NCI-H82 (cell line): ENCODE measurements at places on chromosomes 2 and 18.

DNA sequence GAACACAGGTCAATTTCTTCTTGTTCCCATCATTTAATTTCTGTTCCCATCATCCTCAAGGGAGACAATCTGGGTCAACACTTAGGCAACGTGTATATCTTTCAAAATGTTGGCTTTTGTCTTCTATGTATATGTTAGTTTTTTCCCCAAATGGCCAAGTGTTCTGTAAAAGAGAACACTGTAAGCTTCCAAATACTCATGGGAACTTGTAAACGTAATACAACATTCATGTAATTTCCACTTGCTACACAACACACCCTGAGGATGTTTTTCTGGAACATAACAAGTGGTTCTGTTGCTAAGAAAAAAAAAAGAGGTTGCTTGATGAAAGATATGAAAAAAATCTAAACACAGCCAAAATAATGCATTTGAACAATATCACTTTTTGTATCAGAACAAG lies 149.1 kb downstream of the ATAD2B start:
- DNase-seq: no peak

DNA sequence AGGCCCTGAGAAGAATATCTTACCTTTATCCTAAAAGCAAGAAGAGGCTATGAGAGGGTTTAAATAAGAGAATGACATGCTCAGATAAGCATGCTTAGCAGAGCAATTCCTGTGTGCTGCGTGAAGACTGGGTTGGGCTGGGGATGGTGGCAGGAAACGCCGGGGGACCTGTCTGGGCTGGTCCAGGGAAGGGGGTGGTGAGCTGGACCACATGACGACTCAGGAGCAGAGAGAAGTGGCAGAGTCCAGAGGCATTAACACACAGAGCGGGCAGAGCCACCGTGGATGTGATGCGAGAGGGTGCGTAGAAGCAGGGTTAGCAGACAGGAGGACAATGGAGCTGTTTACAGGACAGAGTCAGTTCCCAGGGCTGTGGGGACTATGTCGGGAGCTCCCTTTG lies 84.5 kb downstream of the ZBTB7C start:
- DNase-seq: no peak

DNA sequence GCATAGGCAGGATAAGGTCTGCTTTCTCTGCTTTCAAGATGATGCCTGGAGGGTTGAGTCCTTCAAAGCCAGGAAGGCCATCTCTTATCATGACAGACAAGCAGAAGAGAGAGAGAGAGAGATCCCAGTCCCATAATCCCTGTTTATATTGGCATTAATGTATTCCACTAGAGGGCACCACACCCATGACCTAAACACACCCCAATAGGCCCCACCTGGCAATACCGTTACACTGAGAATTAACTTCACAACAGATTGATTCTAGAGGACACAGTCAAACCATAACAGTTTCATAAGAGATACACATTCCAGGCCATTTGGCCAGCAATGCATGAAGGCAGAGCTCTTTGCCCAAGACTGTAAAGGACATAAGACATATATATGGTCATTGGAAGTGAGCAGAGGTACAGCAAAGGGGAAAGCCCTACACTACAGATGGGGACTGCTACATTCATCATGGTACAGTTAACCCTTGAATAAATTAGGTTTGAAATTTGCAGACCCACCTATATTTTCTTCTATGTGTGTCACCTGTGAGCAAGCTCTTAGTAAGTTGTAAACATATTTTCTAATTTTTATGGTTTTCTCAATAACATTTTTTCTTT lies 1516.1 kb downstream of the RPIA start:
- peak; percentile 47 for DNase-seq

DNA sequence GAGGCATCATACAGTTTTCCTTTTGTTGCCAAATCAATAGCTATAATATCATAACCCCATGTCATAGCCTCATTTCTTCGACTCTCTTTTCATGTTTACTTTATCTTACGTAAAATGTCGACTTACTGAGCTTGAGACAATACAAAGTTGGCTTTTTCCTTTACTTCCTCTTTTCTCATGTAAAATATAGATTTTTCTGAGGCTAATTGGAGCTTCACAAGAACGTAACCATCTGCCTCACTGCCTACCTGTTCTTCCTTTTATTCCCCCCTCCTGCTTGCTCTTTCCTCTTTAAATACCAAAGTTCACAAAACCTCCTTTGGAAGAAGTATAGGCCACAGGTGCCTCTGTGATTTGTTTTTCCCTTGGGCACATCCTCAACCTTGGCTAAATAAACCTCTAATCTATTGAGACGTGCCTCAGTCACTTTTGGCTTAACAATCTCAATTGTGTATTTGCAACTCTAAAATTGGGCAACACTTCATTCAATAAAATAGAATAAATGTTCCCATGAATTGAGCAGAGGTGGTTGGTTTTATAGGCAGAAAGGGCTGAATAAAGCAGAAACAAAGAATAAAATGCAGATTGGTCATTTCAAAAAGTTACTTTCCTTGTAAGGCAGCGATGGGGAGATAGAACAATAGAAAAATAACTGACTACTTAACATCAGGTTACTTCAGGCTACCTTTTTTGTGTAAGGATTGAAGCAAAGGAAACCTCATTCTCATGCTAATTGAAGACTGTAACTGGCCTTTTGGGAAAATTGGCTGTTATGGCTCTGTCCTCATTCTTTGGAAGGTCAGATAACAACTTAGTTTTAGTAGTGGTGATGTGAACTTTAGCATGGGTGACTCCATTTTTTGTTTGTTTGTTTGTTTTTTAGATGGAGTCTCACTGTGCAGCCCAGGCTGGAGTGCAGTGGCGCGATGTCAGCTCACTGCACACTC lies 21.3 kb downstream of the COMMD1 start:
- no peak for DNase-seq

DNA sequence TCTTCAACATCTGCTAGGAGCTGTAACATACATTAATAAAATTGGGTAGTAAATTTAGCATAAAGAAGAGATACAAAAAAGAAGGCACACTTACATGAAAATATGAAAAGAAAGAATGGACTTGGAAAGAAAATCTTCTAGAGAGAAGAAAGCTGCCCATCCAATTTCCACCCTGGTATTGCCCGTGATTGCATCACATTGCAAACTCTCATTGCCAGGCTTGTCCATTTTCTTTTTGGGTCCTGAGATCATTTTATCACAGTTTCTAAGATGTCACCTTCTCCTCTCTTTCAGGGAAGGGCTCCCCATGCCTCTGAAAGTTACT lies 321.5 kb downstream of the RND3 start:
- no peak for DNase-seq

GRCh38 chr2:216533609-216534008 lies 35.0 kb downstream of the RPL37A start:
- no peak for DNase-seq

GRCh38 chr18:9707381-9708056 lies 582 bp upstream of the RAB31 start:
- DNase-seq: no peak

DNA sequence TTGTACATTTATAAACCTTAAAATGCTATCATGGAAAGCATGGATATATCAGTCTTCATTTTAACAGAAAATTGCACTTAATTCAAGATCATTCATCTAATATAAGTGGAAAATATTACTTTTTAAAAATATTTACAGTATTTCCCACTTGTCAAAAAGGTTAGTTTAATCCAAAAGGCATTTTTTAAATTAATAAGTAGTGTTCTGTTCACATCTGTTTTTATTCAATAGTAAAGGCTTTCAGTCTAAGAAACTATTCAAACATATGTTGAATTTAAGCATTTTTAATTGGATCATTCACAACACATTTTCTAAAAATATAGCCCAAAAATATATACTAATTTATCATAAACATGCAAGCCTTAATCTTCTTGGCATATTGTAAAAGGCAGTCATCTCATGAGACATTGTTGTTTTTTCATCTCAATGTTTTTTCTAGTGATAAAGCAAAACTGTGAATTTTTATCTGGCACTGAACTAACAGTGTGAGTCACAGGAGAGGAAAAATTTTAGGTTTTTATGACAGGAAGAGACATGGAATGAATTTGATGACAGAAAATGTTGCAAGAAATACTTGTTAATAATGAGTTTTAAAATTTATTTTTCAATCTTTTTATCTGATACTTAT lies 1642.5 kb upstream of the TMEFF2 start:
- DNase-seq: no peak

- DNase-seq: no peak
Observed at GRCh38 chr2:144607099-144607498, 87.2 kb upstream of the ZEB2 start.

- DNase-seq: no peak
Observed at GRCh38 chr2:232026910-232027309, 65.4 kb downstream of the DIS3L2 start.

- no peak for DNase-seq
Observed at GRCh38 chr2:30074023-30074422, 72.8 kb upstream of the YPEL5 start.

DNA sequence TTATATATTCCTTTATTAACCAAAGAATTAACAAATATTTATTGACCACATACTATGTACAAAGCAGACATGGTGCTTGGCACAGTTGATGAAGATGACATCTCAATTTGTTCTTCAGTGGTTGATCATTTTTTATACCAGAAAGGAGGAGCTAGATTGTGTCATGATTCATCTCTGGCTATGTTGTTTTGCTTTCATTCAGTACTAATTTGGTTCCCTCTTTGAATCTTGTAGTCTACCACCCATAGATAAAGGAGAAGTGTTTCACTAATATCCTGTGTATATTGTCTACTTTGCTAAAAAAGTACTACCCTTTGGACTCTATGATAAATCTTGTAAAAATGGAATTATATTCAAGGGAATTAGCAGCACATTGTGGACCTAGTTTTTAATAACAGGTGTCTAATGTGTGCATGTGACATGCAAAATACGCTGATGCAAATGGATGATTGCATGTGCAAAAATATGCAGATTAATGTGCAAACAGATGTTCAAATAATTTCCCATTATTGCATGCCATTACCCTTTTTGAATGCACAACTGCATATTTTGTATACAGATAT lies 313.2 kb upstream of the ZEB2 start:
- DNase-seq: no peak

DNA sequence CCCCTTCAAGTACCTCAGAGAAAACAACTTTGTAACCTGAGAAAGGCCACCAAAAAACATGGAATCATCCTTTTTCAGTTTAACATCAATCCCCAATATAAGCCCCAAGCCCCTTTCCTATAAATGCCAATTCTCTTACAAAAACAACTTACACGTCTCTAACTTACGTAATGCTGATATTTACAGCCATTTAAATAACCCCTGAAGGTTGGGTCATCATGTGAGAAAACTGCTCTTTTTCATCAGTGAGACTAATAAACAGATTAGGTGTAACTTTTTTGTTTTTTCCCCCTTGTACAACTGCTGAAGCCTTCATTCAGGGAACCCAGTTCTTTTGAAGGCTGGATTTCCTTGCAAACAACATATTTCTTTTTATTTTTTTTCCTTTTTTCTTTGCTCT lies 3.7 kb downstream of the FASTKD1 start:
- DNase-seq: no peak

GRCh38 chr2:30692829-30693275 lies 114.4 kb downstream of the CAPN13 start:
- no peak for DNase-seq

GRCh38 chr2:231250146-231250545 lies 51.7 kb downstream of the ARMC9 start:
- DNase-seq: no peak

- peak; percentile 85 for DNase-seq
Observed at GRCh38 chr2:128304715-128305554, 13.7 kb downstream of the HS6ST1 start.

GRCh38 chr18:28040211-28040610 lies 136.7 kb downstream of the CDH2 start:
- DNase-seq: no peak
